ENCODE measurements at places on chromosomes 2 and 18. TPM values are rescaled to one million over a fixed set of nuclear protein-coding genes. Genes with fewer than 3 reads are reported as not detected.

DNA sequence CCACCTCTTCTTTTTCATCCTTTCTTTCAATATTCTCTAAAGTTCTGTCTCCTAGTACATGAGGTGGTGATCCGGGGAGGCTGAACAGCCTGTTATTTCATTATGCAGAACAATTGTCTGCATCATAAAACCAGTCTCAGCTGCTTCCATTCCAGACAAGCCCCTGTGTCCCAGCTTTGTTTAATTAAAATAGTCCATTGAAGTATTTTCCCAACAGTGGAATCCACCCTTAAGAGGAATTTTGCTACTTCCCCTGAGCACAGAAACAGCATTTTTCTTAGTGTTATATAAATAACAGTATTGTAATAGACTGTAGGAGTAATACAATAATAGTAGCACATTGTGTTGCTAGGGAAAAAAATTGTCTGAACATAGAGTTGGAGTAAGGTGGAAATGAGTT lies 395.4 kb upstream of the TCF4 start:
- H3K27me3 ChIP-seq = no peaks in the 10 kb centered on the region
- H3K36me3 ChIP-seq = no peaks in the 10 kb centered on the region
- H3K4me3 ChIP-seq = no peak overlapping the region
- peak overlapping the region; percentile 45 for H3K27ac ChIP-seq
- no peak for DNase-seq

GRCh38 chr2:231486851-231487596 lies 22.7 kb upstream of the NCL start:
- no peak for DNase-seq
- H3K27me3 ChIP-seq = no peaks in the 10 kb centered on the region
- no peaks in the 10 kb centered on the region for H3K36me3 ChIP-seq
- H3K27ac ChIP-seq = no peak overlapping the region

- no peaks in the 10 kb centered on the region for H3K4me1 ChIP-seq
- no peaks in the 10 kb centered on the region for H3K36me3 ChIP-seq
- DNase-seq = no peak
- H3K27me3 ChIP-seq = no peaks in the 10 kb centered on the region
These were observed 12.6 kb upstream of the GULP1 start for GRCh38 chr2:188279093-188279445.

- DNase-seq = no peak
- no peak within 1 kb of the TSS for H3K27ac ChIP-seq
- no peak within 1 kb of the TSS for H3K4me3 ChIP-seq
- H3K27me3 ChIP-seq = peaks cover 23% of the 10 kb centered on the region
- no peaks in the 10 kb centered on the region for H3K36me3 ChIP-seq
- H3K4me1 ChIP-seq = no peaks in the 10 kb centered on the region
These were observed at the start of gene IL1RL1 for GRCh38 chr2:102310964-102311640. IL1RL1 (plus strand) TSS chr2:102311563; CDS start chr2:102338265, 26,702 bp downstream.

DNA sequence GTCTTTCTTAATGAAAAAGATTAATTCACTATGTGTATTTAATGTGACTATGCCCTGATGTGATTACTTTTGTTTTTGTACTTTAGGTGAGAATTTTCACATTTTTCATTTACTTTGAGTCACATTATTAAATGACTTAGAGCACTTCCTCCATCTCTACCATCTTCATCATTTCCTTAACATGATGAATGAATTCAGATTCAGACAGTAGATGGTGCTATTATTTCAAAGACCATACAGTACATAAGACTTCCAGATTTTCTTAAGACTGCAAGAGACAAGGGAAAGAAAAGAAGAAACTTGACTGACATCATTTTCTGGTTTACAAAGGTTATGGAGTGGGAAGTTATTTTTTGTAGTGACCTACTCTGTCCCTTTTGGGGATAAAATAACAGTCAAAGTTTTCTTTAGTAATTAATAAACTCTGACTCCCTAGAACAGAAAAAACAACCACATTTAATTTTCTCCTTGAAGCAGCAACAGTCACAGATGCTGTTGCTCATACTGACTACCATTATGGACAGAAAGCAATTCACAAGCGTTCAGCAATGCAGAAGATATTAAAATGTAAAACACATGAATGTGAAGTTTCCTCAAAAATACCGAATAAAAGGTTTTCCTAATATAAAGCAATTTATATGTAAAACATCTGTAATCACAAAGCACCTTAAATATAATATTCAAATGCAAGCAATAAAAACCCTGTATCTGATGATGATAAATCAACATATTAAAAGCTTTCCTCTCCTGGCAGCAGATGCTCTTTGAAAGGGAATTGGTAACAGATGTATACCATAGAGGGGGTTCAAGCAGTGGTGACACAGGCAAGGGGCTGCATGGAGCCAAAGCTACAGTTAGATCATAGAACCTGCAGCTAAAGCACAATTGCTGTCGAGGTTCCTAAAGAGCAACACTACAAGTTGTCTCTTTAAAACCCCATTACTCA lies 1010.9 kb upstream of the NXPH2 start:
- peak overlapping the region; percentile 6 for H3K27ac ChIP-seq
- no peaks in the 10 kb centered on the region for H3K27me3 ChIP-seq
- H3K4me3 ChIP-seq = no peak overlapping the region
- peak; percentile 49 for DNase-seq
- no peaks in the 10 kb centered on the region for H3K36me3 ChIP-seq
- H3K4me1 ChIP-seq = peaks cover 5% of the 10 kb centered on the region

COLEC11 gene
- polyA plus RNA-seq = 8.7 TPM

SLC4A5 gene
- 1.1 TPM for polyA plus RNA-seq

LAMA1 gene
- polyA plus RNA-seq = 0.11 TPM
